NCI-H2029 (cell line): ENCODE measurements at places on chromosomes 2 and 18.
A peak's percentile ranks its signal among the peaks of the same experiment; 100 is the strongest.

- no peak for DNase-seq
Measured at GRCh38 chr2:217086038-217086522, 226.2 kb upstream of the TNP1 start.

- peak; percentile 3 for DNase-seq
Measured at GRCh38 chr2:213065583-213066442, 85.6 kb downstream of the IKZF2 start.

DNA sequence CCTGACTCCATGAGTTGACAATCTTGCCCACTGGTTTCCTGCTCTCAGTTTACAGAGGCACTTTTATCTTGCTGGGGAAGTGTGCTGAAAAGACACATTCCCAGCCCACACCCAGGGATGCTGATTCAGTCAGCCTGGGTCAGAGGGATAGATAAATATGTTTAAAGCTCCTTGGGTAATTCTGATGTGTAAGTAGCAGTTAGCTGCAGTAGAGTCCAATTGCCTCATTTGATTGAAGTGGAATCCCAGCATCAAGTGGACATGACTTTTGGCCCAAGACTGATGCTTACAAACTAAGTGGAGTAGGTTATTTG is 29.4 kb downstream of the PSD4 start:
- no peak for DNase-seq

DNA sequence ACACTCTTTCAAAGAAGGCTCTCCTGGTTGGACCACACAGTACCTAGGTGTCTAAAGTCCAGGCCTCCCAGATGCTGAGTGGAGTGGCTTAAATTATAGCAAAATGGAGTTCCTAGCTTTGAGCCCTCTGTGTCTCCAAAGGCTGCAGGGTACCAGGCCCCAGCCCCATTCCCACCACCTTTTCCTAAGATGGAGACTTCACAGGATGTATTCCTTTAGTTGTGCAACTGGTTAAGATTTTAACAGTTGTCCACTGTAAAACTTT is 4.9 kb downstream of the SMAD7 start:
- no peak for DNase-seq

- DNase-seq = no peak
Measured at GRCh38 chr18:76410660-76411417, 84.2 kb downstream of the ZNF516 start.

GRCh38 chr2:114119862-114120261 is 230.0 kb downstream of the ACTR3 start:
- no peak for DNase-seq

GRCh38 chr2:33378556-33379210 is 97.8 kb upstream of the RASGRP3 start:
- no peak for DNase-seq

- DNase-seq = no peak
Measured at GRCh38 chr18:24486684-24487083, 26.2 kb downstream of the HRH4 start.

DNA sequence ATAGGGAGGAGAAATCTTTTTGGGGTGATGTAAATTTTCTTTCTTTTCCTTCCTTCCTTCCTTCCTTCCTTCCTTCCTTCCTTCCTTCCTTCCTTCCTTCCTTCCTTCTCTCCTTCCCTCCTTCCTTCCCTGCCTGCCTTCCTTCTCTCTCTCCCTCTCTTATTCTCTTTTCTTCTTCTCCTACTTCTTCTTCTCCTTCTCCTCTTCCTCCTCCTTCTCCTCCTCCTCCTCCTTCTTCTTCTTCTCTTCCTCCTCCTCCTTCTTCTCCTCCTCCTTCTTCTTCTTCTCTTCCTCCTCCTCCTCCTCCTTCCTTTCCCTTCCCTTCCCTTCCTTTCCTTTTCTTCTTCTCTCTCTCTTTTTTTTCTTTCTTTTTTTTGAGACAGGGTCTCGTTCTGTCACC is 59.9 kb downstream of the MYOM1 start:
- no peak for DNase-seq

DNA sequence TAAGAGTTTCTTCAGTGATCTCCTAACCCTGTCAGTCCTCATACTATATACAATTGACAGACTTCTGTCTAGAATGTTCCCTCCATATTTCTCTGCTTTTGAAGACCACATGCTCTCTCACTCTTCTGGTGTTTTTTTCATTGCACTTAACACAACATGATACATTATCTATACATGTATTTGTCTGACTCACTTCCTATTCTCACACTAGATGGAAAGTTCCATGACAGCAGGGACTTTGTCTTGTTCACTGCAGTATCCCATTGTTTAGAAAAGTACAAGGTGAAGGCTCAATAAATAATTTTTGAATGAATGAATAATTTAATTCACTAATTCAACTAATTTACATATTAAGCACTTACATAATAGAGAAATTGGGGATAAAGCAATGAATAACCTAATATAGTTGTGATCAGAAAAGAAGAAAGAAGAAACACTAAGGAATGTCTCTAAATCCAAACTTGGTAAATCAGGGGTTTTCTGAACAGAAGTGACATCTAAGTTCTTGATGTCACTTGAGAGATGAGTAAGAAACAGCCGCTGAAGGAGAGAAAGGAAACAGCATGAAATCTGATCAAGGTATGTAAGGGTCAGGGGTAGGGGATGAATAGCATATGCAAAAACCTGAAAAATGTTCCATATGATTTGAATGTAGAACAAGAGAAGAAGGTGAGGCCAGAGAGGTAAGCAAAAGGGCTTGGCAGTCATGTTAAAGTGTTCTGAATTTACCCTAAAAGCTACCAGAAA is 42.4 kb downstream of the MBD2 start:
- no peak for DNase-seq

DNA sequence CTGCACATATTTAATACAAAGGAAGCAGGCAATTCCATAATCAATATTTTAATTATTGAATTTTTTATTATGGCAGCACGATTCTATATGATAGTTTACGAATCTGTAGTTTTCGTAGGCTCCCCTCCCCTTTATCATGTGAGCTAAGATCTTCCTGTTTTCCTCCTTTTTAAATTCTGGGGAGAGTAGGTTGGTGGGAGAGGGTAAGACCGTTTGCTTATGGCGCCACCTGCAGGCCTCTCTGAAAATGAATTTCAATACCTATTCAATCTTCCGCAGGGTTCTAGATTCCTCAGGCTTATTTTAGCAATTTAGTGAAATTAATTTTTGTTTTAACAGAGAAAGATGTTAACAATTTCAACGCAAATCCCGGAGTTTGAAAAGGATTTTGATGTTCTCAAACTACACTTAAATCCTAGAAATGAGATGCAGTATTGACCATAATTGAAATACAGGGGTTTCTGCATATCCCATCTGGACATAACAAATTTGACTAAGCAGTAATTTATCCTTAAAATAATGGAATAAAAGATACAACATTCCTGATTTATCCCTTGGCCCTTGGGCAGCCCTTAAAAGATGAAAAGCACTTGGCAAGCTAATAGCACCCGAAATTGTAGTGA is 12.8 kb upstream of the GBX2 start:
- peak; percentile 47 for DNase-seq

DNA sequence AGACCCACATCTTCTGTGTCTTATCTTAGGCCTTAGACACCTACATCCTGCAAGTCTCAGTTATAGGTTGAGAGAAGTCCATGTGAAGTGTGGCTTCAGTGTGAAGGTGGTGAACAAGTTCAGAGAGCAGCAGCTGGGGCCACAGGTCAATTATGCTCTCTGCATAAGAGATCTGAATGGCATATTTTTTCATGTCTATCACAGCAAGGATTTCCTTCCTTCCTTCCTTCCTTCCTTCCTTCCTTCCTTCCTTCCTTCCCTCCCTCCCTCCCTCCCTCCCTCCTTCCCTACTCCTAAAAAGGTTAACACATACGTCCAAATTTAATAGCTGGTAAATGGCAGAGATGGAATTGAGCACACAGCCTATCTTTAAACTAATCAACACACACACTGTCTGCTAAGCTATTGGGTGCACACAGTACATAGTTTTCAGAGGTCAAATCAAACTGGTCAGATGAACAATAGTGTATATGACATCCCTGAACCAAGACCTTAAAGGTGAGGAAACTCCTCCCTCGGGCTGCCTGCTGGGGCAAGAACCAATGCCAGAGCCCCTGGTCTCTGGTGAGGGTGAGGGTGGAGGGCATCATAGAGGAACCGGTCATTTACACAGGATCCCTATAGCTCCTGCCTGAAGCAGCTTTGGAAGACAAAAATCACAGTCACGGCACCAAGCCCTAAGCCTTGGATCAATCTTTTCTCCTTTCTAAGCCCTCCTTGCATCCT is 240.9 kb downstream of the ICOS start:
- DNase-seq = no peak

- no peak for DNase-seq
Measured at GRCh38 chr18:73355121-73355520, 487.3 kb upstream of the NETO1 start.

- no peak for DNase-seq
Measured at GRCh38 chr2:148303161-148303560, 282.3 kb downstream of the MBD5 start.

- no peak for DNase-seq
Measured at GRCh38 chr18:48249854-48250253, 159.3 kb downstream of the ZBTB7C start.

DNA sequence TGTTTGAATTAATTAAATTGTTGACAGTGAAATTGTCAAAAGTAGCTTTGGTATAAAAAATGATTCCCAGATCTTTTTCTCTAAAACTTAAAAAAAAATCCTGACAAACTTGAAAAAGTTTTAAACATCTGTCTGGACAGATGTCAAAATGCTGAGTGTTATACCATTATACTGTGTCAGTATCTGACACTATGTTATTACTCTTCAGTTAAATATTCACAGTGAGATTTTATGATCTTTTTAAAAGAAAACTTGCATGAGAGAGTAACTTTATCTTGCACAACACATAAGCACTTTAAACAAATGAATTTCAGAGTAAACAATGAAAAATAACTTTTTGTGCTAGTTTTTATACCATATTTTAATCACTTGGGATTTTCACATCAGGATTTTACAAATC is 167.4 kb downstream of the MEIS1 start:
- no peak for DNase-seq

DNA sequence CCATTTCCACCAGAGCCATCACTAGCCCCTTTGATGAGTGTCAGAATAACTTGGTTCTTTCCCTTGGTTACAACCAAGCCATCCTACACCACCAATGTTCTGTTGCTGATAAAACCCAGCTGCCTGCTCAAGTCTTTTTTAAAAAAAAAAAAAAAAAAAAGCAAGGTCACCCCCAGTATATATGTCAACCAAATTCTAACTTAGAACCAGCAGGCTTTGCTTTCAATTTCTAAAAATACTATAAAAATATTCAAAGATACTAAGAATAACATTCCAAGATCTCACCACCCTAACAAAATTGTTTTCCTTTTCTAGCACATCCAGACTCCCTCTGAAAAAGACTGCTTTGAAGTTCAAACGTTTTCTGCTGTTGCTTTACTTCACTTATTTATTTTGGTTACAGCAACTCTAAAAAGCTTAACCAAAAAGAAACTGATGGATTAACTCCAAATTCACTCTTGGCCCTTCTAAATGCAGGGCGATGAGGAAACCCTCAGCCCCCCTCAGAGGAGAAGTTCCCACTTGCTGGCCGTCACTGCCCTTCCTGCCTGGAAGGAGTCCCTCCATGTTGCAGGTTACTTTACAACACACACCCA is 10.9 kb downstream of the UXS1 start:
- no peak for DNase-seq

DNA sequence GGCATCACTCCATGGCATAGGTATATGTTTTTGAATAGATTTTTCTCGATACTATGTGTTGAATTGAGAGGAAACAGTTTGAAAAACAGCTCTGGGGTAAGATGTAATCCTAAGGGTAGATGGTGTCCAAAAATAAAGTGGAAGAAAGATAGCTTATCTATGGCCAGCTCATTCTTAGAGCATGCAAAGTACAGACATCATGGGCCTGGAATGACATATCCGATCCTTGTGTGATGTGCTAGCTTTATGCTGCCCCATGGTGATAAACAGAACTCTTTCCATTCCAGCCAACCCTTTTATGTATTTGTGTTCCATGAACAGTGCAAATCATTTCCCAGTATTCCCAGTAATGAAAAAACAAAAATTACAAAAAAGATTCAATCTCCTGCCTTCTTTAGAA is 390.2 kb upstream of the NXPH2 start:
- no peak for DNase-seq
